Dermis lymphatic vessel endothelial cell (primary cell): ENCODE measurements at places on chromosomes 16 and 17. TPM values are rescaled to one million over a fixed set of nuclear protein-coding genes. Genes with fewer than 3 reads are reported as not detected.

The APOBR gene
- total RNA-seq: under 0.01 TPM in 2 replicates

The PAQR4 gene
- 2.5 and 2.7 TPM in 2 replicates for total RNA-seq

The ZNF771 gene
- total RNA-seq: 8.0 and 13.7 TPM in 2 replicates

The DHRS13 gene
- total RNA-seq: 6.9 and 14.2 TPM in 2 replicates

The TIGD7 gene
- 4.4 TPM in 2 replicates for total RNA-seq

The KCNAB3 gene
- 0.11 and 0.17 TPM in 2 replicates for total RNA-seq

The NPTX1 gene
- total RNA-seq: 0.11 and 0.17 TPM in 2 replicates

The STH gene
- total RNA-seq: not detected in 2 replicates
